ENCODE measurements at places on chromosomes 2 and 18. TPM values are rescaled to one million over a fixed set of nuclear protein-coding genes. Genes with fewer than 3 reads are reported as not detected.
A peak's percentile ranks its signal among the peaks of the same experiment; 100 is the strongest.

The INHBB gene
- total RNA-seq: 0.72 TPM

DNA sequence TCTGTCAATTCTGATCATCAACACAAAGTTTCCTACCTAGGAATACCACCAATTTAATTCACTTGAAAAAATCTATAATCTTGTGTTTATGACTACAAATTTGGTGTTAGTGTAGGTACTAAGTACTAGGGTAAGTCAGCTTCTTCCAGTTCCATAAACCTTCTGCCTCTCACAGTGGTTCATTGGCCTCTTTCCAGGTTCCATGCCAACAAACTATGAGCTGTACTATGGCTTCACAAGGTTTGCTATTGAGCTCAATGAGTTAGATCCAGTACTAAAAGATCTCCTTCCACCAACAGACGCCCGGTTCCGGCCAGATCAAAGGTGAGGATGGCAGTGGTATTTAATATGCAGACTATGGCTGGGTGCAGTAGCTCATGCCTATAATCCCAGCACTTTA, 58.8 kb downstream of the PRKRA start:
- ATAC-seq: no peak

The MPP4 gene
- not detected for total RNA-seq

The MOGAT1 gene
- total RNA-seq: not detected

The CHST9 gene
- 0.56 TPM for total RNA-seq

DNA sequence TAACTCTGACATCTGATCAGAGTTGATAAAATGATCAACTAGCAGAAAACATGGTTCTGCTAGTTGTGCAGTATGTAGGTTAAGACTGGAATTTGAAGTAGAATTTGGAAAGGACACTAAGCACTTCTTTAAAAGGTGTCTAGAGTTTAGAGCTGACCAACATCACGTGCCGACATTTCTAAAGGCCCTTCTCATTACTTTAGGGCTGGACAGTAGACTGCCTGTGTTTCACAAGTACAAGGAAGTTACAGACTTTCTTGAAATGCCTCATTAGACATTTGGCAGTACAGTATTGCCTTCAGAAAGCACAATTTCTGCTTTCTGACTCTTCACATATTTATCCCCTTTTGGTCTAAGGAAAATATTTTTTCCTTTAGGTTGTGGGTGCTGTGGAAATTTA, 255.3 kb downstream of the ZNF385B start:
- no peak for ATAC-seq

DNA sequence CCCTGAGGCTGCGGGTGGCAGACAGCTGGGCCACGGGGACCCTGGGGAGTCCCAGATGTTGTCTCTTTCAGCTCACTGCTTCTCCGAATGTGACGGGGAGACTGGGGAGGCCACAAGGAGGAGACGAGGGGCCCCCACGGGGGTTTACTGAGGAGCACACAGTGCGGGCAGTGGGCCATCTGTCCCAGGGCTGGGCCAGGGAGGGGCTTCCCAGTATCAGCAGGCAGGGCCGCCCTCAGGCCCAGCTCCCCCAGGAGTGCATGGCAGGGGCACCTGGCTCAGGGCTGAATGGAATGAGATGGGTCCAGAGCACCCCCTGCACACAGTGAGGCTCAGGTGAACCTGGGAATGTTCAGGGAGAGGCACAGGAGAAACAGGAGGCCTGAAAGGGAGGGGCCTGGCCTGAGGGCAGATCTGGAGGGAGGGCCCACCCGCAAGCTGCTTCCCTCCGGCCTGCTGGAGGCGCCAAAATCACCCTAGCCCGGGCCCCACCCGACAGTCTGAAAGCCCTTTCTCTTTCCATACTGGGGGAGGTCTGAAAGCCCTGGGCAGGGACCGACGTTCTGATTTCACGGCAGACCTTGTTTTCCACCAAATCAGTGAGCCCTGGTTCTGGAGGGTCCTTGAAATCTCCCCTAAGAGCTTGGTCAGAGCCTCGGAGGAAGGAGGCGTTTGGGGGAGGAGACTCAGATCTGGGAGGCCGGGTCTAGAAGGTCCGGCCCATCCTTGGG, 35.5 kb upstream of the PTMA start:
- peak; percentile 39 for ATAC-seq

The SKOR2 gene
- not detected for total RNA-seq

DNA sequence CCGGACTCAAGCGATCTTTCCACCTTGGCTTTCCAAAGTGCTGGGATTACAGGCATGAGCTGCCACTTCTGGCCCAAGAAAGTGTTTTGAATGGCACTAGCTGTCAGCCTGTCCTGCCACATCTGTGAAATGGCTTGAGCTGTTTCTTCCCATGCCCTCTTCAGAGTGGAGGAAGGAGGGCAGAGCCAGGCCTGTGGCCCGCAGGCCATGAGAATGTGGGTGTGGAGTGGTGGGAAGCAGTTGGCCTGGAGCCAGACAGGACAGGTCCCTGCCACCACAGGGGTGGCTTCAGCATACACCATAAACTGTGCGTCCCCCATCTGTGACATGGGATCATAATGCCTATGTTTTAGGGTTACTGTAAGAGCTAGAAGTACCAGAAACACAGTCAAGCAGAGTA, 6.5 kb downstream of the SLC66A3 start:
- ATAC-seq: no peak

DNA sequence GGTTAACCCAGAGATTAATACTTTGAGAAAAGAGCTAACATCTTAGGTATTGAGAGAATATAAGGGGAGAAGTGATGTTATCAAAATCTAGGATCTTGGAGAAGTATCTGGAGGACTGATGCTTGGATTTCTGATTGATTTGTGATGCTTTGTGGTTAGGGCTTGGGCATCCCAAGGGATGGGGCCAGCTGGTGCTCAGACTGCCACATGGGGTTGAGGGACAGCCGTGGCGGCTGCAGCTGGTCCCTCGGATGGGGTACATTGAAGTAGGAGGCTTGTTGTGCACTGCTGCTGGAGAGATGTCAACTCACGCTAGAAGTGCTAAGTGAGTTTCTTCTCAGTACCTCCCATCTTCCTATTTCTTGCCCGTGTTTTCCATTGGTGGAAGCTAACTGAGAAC, 22.4 kb downstream of the HRH4 start:
- no peak for ATAC-seq

The MC5R gene
- 0.28 TPM for total RNA-seq

- no peak for ATAC-seq
These were observed 19.6 kb upstream of the TEX44 start for GRCh38 chr2:231573096-231573495.

- ATAC-seq: no peak
These were observed 3.6 kb downstream of the ARID5A start for GRCh38 chr2:96540136-96540535.

- ATAC-seq: no peak
These were observed 912 bp upstream of the LAPTM4A start for GRCh38 chr2:20052229-20052851.

DNA sequence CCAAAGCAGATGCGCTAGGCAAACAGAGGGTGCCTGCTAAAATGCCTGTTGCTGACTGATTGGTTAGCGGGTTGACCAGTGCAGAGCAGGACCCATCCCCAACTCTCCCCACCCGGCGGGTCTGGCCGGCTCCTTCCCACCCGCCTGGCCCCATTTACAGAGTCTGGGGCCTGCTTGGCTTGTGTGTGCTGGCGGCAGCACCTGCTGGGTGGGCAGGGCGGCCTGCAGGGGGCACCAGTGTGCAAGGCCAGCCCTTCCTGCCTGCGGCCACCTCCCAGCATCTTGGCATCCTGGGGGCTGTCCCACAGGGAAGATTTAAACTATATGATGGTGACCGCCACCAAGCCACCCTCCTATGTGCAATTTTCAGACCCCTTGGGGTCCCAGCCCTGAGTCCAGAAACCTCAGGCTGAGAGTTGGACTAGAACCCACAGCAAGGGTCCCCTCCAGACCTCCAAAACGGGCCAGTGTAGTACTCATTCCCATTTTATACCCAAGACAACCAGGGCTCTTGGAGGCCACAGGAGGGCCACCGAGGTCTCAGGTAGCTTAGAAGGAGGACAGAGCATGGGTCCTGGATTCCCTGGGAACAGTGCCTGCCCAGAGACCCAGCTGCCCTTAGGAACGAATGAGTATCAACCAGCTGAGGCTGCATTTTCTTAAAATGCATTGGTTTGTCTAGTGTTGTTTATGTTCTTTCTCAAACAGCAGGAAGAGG, 173.6 kb downstream of the SMAD7 start:
- ATAC-seq: peak; percentile 68

The DSC3 gene
- 319 TPM for total RNA-seq

GRCh38 chr2:160647967-160648685, 154.5 kb upstream of the RBMS1 start:
- ATAC-seq: peak; percentile 59

GRCh38 chr2:179703702-179704101, 157.7 kb downstream of the ZNF385B start:
- no peak for ATAC-seq

The PARD6G gene
- 33.8 TPM for total RNA-seq

DNA sequence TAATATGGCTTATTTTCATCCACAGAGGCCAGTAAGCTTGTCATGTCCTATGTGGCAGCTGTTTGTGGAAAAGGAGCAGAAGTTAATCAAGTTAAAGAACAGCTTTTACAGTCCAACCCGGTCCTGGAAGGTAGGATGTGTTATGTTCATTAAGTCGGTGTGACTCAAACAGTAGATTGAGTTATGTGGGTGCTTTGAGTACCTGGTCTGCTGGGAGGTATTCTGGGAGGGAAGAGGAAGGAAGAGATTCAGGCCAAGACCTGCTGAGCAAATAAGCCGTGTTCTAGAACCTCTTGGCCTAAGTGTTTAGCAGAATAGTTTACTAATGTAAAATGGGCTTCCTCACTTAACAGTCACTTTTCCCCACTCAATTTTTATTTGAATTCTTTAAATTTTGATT, 96.2 kb downstream of the MYO1B start:
- peak; percentile 78 for ATAC-seq

- ATAC-seq: peak; percentile 31
These were observed 87.1 kb downstream of the GFPT1 start for GRCh38 chr2:69299772-69300516.

The DHRS9 gene
- total RNA-seq: 23.8 TPM

GRCh38 chr2:73043276-73043675, 28.2 kb downstream of the SFXN5 start:
- no peak for ATAC-seq

- ATAC-seq: no peak
These were observed 77.3 kb downstream of the SOCS6 start for GRCh38 chr18:70366174-70366573.

GRCh38 chr2:27264753-27265535, 2.1 kb upstream of the SLC30A3 start:
- ATAC-seq: peak; percentile 10

DNA sequence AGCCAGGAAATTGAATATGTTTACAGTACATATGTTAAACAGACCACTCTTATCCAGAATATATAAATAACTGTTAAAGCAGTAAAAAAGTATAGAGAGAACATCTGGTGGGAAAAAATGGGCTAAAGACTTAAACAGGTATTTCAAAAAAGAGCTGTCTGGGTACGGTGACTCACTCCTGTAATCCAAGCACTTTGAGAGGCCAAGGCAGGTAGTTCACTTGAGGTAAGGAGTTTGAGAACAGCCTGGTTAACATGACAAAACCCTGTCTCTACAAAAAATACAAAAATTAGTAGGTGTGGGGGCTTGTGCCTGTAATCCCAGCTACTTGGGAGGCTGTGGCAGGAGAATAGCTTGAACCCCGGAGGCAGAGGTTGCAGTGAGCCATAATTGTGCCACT, 171.4 kb upstream of the FSIP2 start:
- no peak for ATAC-seq

DNA sequence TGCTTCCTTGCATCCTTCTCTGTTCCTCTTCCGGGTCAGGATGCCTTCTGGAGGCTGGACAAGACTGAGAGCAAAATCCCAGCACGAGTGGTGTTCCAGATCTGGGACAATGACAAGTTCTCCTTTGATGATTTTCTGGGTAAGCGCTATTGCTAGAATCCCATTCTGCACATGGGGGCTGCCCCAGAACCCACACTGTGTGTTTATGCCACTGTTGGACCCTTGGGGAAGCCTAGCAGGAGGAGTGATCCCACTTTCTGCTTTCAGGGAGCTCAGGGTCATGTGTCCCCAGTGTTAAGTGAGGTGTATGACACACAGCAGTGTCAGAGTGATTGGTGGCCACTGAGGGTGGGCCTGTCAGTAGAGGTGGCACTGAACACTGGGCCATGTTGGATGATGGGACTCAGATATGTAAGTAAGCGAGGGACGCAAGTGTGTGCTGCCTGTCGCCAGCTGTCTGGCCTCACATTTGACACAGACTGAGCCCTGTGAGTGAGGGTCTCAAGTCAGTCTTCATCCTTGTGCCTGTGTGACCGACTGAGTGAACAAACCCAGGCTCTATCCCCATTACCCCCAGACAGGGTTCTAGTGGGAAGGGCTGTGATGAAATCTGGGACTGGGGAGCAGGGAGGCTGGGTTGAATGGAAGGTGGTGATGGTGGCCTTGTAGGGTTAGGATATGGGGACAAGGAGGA, 220.9 kb downstream of the DYSF start:
- no peak for ATAC-seq

The NETO1 gene
- not detected for total RNA-seq

- ATAC-seq: no peak
These were observed 10.9 kb upstream of the INO80D start for GRCh38 chr2:206096876-206097275.

The SLC4A5 gene
- total RNA-seq: 0.56 TPM

DNA sequence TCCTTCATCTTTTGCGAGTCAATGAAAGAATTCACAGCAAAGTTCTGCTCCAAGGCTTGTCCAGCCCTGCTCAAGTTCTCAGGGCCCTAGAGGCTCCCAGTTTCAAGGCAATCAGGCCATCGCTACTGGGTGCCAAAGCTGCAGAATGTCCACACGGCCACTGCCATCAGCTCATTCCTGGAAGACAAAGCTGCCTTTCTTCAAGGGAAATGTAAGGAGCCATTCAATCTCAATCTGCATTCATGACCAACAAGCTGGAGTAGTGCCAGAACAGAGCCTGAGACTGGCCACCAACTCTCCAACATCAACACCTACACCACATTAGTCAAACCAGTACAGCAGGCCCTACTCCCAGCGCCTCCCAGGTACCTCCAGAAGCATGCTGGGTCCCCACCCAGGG, 202.2 kb downstream of the TCF4 start:
- peak; percentile 80 for ATAC-seq

GRCh38 chr2:191009541-191010374, 4.2 kb downstream of the STAT1 start:
- no peak for ATAC-seq

DNA sequence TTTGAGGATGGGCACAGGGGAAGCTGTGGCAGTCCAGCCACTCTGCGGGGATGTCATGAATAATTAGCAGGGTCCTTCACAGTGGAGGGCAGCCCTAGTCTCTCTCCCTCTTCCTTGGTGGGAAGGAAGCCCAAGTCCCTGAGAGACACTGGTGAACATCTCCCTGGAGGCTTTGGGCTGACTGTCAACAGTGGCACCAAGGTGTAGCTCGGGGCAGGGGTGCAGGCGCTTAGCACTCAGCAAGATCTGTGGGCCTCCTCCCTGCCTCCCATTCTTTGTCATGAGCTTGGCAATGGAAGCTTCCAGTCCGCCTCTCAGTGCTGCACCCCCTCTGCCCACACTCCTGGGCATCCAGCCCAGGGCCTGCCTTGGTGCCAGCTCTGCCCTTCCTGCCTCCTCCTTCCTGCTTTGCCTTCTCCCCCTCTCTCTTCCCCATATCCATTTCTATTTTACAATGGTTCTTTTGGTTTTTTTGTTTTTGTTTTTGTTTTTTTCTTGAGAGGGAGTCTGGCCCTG, 59.4 kb downstream of the STEAP3 start:
- peak; percentile 55 for ATAC-seq

Measured in esophagus mucosa (tissue), 1 donor.